ENCODE measurements at places on chromosomes 7 and 10. TPM values are rescaled to one million over a fixed set of nuclear protein-coding genes. Genes with fewer than 3 reads are reported as not detected.

PAX4 gene
- not detected for total RNA-seq

PLXDC2 gene
- 80.9 TPM for total RNA-seq

PMS2 gene
- total RNA-seq, result 32.7 TPM

CUBN gene
- total RNA-seq, result 10.6 TPM

Measured in spinal cord (tissue), 10 donors.